ENCODE measurements at places on chromosomes 11 and 22.

GRCh38 chr11:35163702-35164496 lies 24.9 kb downstream of the CD44 start:
- no peak for DNase-seq

GRCh38 chr11:11036848-11037732 lies 179.2 kb upstream of the ZBED5 start:
- DNase-seq, result no peak

GRCh38 chr22:40290516-40290915 lies 55.8 kb upstream of the ADSL start:
- DNase-seq, result no peak

DNA sequence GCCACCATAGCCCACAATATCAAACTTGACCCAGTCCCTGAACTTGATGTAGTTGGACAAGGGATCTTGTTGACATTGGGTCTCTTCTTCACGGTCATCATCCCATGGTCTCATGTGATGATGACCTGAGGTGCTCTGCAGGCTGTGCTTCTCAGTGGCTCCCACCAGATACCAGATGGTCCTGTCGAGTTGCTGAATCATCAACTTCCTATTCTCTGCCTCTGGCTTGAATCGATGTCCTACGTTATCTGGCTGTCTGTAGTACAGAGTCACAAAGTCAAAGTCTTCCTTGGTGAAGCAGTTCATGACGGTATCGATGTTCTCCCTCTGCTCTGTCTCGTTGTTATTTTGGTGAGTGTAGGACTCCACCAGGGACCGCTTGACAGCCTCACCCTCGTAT lies 145.7 kb upstream of the ALDH3B2 start:
- no peak for DNase-seq

GRCh38 chr11:2934021-2934550 lies 4.9 kb upstream of the PHLDA2 start:
- DNase-seq, result no peak

GRCh38 chr11:72824811-72825505 lies 10.7 kb downstream of the ATG16L2 start:
- no peak for DNase-seq

DNA sequence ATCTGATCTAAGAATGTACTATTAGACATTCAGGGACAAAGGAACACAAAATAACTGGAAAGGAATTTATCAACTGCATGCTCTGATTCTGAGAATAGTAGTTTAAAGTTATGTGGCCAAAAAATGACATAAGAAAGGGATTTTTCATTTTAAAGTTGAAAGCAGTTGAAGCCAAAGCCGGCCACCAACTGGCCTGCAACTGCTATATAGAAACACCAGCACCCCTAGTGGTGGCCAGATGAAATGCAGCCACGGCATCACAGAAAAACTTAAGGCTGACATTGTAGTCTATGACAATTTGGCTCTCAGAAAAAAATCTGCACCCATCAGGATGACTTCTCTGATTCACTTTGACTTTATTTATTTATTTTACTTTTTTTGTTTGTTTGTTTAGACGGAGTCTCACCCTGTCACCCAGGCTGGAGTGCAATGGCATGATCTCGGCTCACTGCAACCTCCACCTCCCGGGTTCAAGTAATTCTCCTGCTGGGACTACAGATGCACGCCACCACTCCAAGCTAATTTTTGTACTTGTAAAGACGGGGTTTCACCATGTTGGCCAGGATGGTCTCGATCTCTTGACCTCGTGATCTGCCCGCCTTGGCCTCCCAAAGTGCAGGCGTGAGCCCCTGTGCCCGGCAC lies 59.2 kb downstream of the SLC35F2 start:
- no peak for DNase-seq

- no peak for DNase-seq
Measured at GRCh38 chr11:81647374-81647773, 1086.3 kb downstream of the FAM181B start.

GRCh38 chr22:22578702-22579424 lies 19.8 kb upstream of the PRAME start:
- no peak for DNase-seq

DNA sequence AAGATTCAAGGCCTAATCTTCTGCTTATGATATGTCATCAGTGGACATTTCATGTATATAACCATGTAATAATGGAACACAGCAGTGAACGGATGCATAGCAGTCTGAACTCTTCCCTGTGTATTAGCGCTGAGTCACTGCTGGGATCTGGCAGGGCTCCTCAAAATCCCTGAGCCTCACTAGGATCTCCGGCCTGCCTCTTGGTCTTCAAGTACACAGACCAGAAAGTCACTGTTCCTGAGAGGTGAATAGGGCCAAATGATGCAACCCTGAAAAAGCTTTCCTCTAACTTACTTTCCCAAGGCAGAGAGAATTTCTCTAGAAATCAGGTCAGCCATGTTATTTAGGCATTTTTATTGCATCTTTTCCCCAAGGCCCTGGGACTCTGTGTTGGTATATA lies 35.0 kb downstream of the POU2AF1 start:
- no peak for DNase-seq

GRCh38 chr22:40210818-40211217 lies 33.1 kb downstream of the TNRC6B start:
- DNase-seq, result no peak

- no peak for DNase-seq
Measured at GRCh38 chr22:23684026-23684425, 6.8 kb upstream of the RGL4 start.

DNA sequence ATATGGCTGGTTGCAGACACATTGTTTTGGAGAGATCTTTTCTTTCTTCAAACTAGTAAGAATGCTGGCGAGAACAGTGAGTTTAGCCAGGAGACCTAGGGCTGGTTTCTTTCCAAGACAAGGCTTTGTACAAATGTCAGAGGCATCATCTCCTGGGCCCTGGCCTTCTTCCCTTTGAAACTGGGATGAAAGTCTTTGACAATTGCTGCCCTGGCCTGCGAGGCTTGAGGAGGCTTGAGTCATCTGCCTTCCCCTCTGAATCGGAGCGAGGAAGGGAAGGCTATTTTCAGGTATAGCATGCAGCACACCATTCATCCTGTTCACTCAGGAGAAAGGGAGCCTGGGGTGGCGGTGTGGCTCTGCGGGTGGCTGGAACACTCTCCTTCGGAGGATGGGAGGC lies 21.5 kb upstream of the PARVG start:
- DNase-seq, result no peak

DNA sequence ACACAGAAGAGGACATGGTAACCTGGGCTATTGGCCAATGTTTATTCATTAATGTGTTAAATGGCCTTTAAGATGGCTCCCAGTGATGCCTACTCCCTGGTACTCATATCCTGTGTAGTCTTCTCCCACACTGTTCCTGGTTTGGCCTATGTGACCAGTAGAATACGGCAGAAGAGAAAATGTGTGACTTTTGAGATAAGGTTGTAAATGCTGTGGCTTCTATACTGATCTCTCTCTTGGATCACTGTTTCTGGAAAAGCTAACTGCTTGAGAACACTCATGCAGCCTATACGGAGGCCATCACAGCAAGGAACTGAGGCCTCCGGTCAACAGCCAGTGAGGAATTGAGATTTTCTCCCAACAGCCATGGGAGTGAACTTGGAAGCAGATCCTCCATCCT lies 24.1 kb downstream of the MAML2 start:
- DNase-seq, result no peak

DNA sequence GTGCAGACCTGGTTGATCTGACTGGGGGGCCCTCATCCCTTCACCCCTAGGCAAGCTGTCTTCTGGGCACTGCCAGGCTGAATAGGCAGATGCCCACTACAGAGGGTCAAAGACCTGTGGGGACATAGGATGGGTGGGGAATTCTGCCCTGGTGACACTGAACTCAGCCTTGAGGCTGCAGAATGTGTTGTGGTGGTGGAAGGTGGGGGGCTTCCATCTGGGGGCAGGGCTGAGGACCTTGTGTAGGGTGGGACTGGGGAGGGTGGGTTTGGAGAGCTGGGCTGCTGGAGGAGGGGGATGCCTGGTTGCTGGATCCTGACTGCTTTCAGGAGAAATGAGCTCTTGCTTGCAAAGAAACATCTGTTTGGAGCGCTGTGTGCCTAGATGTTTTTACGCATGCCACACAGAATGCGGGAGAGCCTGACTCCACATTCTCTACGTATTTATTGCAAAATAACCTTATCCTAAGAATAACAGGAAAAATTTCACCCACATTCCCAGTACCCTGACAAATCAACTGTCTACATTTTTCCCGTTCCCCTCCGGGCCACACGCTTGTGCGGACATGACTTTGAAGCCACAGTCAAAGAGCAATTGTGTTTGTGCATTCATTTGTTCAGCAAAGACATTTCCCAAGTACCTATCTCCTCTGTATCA lies 18.3 kb downstream of the SMIM38 start:
- no peak for DNase-seq

DNA sequence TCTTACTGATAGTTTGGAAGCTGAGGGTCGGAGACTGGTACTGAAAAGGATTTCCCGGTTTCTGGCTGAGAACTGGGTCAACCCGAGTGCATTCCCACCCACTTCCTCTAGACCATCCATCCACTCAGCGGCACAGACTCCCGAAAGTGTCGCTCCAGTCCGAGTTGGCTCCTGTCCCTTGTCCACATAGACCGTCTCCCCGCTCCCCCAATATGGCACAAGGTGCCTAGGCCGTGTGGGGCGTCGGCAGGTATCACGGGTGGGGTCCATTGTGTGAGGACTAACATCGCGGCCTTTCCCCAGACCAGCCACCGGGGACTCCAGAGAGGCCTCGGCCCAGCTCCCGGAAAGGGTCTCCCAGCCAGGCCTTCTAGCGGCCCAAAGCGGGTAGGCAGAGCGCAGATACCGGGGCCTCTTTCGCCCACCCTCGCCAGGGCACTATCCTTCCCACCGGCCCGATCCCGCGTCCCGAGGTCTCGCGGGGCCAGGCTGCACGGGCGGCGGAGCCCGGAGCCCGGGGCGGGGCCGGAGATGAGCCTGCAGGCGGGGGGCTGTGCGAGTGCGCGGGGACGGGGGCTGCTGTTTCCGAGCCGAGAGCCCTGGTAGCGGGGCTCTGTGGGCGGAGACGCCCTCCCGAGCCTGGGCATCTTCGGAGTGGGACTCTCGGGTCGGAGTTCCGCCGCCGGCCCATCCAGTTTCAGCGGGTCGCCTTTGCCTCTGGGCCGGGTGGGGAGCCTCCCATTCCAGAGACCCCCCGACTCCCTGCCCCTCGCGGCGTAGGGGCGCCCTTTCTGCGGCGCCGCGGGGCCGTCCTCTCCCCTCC lies 21.1 kb downstream of the SERPINH1 start:
- peak; percentile 28 for DNase-seq

DNA sequence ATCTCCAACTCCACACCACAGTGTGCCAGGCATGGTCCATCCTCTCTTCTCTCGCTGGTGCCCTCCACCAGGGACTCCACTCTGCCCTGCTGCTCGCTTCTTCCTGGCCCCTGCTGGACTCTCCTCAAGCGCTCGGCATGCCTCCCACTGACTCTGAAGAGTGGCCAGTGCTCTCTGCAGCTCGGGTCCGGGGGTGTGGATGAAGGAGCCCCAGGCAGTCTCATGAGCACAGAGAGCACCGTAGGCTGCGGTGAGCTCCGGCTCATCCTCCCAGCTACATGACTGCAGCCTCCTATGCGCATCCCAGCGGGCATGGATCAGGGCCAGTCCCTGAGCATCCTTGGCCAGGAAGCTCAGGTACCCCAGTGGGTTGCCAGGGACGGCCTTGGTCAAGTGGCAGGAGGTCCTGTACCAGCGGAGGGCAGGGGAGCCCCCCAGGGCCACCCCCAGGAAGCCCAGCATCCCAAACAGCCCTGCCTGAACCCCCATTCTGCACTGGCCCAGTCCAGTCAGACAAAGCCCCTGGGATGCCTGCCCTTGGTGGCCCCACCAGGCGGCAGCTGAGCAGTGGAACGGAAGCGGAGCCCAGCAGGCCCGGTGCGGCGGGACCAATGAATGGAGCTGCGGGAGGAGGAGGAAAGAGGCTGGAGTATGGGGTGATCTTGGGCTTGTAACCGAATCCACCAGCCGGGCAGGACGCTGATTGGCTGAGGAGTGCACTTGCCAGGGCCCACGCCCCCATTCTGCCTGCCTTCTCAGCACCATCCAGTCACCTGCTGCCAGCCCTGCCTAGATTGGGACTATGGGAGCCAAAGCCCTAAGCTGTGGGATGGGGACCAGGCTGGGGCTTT lies at the start of gene PLA2G3:
Gene PLA2G3 (minus strand): TSS at position 643 of the 851 bp plus-strand sequence. CDS start 154 bp downstream, at position 489.
- DNase-seq, result no peak

DNA sequence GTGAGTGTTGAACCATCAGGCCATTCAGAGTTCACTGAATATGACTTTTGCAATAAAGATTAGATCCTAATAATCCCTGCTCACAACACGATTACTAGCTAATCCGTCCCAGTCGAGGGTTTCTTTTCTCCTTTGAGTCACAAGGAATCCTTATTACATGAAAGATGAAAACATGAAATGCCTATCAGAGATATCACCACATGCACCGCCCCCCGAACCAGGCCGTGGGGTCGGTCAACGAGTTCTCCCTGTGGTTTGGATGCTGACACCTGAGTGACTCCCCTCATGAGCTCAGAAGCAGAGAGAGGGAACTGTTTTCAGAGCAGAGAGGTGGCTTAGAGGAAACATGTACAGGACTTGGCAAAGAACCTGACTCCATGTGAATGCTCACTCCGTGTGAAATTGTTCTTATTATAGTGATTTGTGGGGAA lies 263.3 kb downstream of the ETS1 start:
- no peak for DNase-seq

GRCh38 chr11:64148226-64148916 lies 17.5 kb downstream of the MACROD1 start:
- DNase-seq, result peak; percentile 92

DNA sequence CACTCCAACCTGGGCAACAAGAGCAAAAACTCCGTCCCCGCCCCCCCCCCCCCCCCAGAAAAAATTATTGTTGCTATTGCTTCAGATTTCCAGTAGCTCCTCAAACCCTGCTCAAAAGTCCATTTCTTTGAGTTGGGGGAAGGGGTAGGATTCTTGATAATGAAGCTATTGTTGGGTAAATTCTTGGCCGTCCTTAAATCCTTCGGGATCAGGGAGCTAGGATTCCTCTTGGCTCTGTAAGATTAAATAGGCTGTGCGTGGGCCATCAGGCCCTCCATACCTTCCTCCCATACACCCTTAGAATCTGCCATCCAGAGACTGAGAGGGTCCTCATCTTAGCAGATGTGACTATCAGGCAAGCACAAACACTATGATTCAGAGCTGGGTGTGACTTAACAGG lies 16.4 kb downstream of the YWHAH start:
- DNase-seq, result no peak

GRCh38 chr11:81602508-81602907 lies 1131.2 kb downstream of the FAM181B start:
- DNase-seq, result no peak

DNA sequence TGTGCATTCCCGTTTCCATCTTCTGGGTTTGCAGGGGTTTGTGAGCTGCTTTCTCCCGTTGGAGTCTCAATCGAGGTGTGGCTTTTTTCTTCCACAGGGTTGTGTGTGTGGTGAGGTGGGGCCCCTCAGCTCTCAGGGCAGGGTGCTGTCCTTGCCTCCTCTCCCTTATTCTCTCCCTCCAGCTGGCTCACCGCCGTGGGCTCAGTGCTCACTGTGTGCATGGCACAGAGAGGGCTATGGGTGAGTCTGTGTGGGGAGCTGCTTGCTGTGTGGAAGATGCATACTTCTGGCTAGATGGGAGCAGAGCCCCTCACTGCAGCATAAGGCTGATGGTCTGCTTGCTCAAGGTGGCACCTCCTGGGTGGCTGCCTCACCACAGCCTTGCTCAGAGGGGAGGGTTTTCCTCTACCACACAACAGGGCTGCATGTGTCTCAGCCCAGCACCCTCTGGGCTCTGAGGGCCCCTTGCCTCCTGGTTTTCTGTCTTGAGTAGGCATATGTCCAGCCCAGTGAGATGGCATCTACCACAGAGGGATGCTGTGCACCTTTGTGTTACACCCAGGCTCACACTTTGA lies 203.1 kb upstream of the B3GAT1 start:
- DNase-seq, result no peak

All from NCI-H1417 treated with DMSO at 0.1 percent for 48 hours (cell line).